ENCODE measurements at places on chromosomes 6 and 20.

- no peak for DNase-seq
These were observed 580.6 kb downstream of the TFAP2A start for GRCh38 chr6:9834233-9834632.

DNA sequence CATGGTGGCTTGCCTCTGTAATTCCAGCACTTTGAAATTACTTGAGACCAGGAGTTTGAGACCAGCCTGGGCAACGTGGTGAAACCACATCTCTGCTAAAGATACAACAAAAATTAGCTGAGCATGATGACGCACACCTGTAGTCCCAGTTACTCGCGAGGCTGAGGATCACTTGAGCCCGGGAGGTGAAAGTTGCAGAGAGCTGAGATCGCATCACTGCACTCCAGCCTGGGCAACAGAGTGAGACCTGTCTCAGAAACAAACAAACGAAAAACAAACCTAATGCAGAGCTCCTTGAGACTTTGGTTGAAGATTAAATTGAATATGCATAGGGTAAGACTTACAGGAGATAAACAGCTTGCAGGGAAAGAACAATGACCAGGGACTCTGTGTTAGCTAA lies 80.8 kb downstream of the SCAF8 start:
- DNase-seq = no peak

DNA sequence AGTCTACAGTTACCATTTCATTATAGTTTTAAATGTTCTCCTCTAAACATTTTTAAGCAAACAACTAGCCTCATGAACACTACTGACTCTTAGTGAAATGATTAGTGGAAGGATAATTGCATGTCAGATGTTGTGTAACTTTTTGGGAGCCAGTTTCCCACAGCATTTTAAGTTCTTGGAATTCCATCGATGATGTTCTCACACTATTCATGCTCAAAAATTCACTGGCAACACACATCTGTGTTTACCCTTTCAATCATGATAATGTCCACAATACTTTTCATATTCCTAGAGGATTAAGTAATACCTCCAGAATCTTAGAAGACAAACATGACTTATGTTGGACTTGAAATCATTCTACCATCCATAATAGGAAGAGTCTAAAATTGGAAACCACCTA lies 678.1 kb upstream of the ID4 start:
- no peak for DNase-seq

GRCh38 chr6:26016245-26016962 lies 53.8 kb downstream of the TRIM38 start:
- no peak for DNase-seq

DNA sequence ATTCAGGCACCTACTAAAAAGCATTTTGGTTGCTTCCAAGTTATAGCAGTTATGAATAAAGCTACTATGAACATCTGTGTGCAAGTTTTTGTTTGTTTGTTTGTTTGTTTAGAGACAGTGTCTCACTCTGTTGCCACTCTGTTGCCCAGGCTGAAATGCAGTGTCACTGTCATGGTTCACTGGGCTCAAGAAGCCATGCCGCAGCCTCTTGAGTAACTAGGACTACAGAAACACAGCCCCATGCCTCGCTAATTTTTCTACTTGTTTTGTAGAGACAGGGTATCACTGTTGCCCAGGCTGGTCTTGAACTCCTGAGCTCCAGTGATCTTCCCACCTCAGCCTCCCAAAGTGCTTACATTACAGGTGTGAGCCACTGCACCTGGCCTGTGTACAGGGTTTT lies 795.9 kb downstream of the EPHA7 start:
- no peak for DNase-seq

DNA sequence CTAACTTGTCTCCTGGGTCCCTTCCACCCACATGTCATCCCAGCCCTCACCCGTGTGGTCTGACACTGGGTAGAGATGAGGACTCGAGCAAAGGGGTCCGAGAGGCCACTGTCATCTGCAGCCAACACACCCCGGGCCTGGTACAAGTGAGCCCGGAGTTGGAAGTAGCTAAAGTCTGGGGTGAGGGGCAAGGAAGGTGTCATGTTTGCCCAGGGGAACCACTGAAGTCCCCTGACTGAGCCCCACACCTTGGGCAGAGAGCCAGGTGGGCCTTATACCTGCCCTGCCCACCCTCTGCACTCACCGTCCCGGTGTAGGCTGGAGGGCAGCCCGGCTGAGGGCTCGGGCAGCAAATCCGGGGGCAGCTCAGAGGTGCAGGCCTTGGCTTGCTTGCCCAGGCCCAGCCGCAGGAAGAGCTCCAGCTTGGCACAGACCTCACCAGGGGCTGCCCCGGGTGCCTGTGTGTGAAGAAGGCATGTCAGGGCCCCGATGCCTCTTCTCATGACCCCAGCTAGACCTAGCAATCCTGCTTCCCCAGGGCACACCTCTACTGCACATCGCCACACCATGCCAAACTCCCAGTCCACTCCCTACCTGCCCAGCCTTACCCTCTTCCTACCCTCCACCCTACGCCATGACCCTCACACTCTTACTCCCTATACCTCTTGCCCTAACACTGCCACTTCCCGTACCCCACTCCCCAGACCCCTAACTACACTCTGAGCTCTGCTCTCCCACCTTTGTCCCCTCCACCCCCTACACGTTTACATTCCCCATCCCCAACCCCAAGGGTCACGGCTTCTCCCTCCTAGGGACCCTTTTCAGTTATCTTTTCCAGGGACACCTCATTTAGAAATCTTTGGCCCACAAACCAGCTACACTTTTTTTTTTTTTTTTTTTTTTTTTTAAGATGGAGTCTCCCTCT lies 31.7 kb upstream of the SPAG4 start:
- no peak for DNase-seq

DNA sequence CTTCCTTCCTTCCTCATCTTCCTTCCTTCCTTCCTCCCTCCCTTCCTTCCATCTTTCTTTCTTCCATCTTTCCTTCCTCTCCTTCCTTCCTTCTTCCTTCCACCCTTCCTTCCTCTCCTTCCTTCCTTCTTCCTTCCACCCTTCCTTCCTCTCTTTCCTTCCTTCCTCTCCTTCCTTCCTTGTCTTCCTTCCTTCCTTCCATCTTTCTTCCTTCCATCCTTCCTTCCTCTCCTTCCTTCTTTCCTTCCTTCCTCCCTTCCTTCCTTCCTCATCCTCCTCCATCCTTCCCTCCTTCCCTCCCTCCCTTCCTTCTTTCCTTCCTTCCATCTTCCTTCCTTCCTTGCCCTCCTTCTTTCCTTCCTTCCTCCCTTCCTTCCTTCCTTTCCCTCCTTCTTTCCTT lies 361.4 kb upstream of the TSHZ2 start:
- DNase-seq = no peak

DNA sequence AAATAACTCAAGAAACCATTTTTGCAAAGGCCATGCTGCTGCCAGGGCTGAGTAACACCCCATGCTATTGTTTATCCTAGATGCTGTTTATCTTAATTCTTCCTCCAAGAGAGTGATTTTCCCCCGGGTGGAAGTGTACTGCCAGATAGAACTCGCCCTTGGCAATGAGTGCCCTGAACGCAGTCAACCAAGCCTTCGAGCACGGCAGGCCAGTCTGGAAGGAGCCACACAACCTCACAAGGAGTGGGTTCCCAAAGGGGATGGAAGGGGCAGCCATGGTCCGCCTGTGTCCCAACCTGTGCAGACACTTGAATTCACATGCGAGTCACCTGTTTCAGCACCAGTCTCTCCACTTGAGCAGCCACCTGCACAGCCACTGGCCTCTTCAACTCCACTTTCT lies 31.9 kb downstream of the PNPLA1 start:
- no peak for DNase-seq

DNA sequence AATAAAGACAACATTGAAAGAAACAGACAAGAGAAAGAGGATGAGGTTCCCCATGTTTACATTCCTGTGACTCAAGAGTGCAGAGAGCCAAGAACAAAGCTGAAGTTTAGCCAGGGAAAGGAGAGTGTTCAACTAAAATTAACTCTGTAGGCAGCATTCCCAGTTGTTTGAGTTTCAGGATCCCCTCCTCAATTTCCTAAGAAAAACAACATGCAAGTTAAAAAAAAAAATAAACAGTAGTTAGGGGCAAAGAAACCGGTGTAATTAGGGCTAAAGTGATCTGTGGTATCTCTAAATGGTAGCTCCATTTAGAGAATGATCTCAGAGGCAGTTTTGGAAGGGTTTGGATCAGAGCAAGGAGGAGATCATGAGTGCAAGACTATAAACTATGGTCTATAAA lies 30.9 kb upstream of the RAB23 start:
- DNase-seq = no peak

GRCh38 chr6:125474061-125474460 lies 172.3 kb upstream of the HDDC2 start:
- DNase-seq = no peak

- no peak for DNase-seq
These were observed 60.0 kb upstream of the ZFAND3 start for GRCh38 chr6:37759221-37760144.

GRCh38 chr6:48085131-48085741 lies 25.8 kb downstream of the PTCHD4 start:
- DNase-seq = no peak

DNA sequence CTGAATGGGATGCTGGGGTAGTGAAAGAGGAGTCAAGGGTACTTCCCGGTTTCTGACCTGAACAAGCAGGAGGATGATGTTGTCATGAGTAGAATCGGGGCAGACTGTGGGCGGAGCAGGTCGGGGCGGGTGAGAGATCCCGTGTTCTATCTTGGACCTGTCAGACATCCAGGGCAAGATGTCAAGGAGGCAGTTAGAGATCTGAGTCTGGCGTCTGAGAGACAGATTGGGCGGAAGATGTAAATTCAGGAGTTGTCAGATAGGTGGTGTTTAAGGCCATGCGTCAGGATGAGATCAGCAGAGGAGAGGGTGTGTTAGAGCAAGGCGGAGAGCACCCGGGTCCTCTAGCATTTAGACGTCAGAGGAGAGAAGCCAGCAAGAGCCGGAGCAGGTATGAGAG lies 115.5 kb downstream of the DLGAP4 start:
- no peak for DNase-seq

- DNase-seq = no peak
These were observed 7.3 kb downstream of the EDN1 start for GRCh38 chr6:12297363-12298016.

- DNase-seq = no peak
These were observed 599 bp upstream of the PSORS1C1 start for GRCh38 chr6:31113861-31114540.

DNA sequence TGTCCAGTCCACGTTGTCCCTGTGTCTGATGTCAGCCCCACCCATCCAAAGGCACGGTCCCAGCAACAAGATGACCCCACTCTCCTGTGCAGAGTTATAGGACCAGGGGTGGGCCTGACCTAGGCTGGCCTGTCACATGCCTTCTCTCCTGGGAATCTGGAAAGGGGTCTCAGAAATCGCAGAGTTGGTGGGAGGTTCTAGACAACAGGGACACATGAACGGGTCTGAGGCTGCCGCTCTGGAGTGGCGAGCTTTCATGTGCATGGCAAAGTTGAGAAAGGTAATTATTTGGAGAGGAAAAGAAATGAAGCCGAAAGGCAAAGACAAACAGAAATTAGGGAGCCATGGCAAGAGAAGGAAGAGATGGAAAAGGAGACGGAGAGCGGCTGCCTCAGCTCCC lies 29.5 kb downstream of the BFSP1 start:
- no peak for DNase-seq

DNA sequence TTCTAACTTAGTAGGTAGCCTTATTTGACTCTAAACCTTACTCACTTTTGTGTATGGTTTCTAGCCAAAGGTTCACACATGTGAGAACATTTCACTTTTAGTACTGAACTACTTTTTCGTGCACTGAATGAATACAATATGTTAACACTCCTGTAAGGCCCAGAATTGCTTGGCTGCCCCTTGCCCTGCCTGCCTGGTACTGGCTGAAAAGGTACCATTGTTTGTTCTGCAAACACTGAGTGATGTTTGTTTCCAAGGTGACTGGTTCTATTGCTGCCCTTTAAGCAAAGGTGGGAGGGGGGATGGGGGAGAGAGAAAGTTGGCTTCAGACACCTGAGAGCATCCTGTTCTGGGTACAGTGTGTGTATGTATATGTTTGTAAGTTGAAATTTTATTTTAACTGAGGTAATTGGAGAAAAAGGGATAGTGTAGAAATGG lies 31.2 kb downstream of the RREB1 start:
- no peak for DNase-seq

DNA sequence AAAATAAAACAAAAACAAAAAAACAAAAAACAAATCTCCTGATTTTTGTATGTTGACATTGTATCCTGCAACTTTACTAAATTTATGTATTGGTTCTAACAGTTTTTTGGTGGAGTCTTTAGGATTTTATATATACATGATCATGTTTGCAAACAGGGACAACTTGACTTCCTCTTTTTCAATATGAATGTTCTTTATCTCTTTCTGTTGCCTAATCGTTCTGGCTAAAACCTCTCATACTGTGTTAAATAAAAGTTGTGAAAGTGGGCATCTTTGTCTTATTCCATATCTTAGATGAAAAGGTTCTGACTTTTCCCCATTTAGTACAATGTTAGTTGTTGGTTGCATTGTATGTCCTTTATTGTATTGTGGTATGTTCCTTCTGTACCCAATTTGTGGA lies 261.7 kb upstream of the NOX3 start:
- DNase-seq = no peak

GRCh38 chr6:101613556-101613955 lies 220.0 kb downstream of the GRIK2 start:
- no peak for DNase-seq

DNA sequence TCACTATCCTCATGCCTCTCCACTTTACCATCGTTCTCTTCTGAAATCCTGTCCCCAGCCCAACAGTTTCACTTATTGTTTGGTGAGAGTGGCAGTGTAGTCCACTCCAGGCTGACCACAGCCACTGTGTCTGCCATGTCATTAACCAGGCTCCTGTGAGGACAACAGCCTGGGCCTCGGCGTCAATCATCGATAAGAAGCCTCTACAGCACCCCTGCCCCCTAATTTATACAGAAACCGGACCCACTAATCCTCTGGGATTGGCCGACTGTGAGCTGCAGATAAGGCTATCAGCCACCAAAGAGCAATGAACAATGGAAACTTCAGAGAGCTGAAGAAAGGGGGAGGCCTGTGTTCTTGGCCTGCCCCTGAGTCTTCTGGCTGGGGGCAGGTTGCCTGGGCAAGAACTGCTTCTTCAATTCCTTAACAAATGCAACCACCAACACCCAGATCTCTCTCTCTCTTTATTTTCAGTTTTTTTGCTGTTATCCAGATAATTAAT lies 3.4 kb downstream of the EGFL8 start:
- no peak for DNase-seq

DNA sequence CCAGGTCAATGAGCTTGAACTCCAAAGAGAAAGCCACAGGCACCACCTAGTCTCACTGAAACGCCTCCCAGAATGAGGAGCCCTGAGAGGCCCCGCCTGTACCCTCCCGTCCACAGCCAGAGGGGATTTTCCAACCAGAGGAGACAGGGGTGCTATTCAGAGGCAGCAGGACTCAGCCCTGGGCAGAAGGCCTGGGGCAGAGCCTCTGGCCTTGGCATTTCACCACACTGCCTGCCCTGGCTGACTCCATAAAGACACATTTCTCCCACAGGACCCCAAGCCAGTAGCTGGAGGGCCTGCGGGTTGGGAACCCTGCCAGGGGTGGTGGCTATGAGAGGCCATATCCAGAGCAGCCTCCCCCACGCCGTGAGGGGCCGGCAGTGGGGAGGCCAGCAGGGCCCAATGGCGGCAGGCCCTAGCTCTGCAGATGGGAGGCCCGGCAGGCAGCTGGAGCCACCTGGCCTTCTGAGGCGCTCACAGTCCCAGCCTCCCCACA lies 159.3 kb downstream of the PREX1 start:
- DNase-seq = no peak

GRCh38 chr20:34920055-34920454 lies 35.6 kb downstream of the GSS start:
- no peak for DNase-seq
